ENCODE measurements at places on chromosomes 1 and 21.

- DNase-seq = no peak
These were observed 1.5 kb upstream of the AKNAD1 start for GRCh38 chr1:108858230-108858950.

- DNase-seq = no peak
These were observed 33.4 kb upstream of the USH2A start for GRCh38 chr1:216456682-216457081.

DNA sequence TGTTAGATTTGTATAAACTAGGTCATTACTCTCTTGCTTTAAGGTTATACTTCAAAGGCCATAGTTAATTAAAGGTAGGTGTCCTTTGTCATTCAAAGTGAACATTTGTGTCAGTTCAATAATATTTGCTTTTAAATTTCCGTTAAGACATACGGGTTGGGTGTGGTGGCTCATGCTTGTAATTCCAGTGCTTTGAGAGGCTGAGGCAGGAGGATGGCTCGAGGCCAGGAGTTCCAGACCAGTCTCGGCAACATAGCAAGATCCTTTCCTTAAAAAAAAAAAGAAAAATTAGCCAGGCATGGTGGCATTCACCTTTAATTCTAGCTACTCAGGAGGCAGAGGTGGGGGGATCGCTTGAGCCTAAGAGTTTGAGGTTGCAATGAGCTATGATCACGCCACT is 80.4 kb downstream of the KIF26B start:
- DNase-seq = no peak

GRCh38 chr1:235650341-235651169 is 971 bp upstream of the GNG4 start:
- no peak for DNase-seq

GRCh38 chr1:19800076-19800804 is 524 bp upstream of the TMCO4 start:
- DNase-seq = peak; percentile 46

- DNase-seq = no peak
These were observed 684.2 kb downstream of the LTN1 start for GRCh38 chr21:28308516-28308915.

DNA sequence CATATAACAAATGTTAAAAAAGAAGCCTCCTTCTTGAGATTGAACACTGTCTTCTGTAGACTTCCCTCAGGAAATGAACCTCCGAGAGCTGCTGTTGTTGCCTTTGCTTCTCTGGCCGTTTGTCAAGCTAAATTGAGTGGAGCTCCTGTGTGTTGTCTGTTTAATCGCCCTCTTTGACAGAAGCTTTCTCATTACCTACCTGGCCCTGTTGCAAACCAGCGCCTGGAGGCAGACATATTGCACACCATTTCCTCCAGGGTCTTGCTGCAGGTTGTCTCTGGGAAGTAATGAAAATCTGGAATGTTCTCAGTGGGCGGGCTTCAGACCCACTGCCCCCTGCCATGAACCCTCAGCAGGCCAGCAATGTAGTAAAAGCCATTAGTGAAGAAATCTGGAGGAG is 83.3 kb downstream of the GABPA start:
- DNase-seq = no peak
